Cardiac septum (tissue), 1 donor: ENCODE measurements at places on chromosomes 12 and 14. TPM values are rescaled to one million over a fixed set of nuclear protein-coding genes. Genes with fewer than 3 reads are reported as not detected.

The IRAK3 gene
- 3.2 TPM for total RNA-seq

The CPSF2 gene
- total RNA-seq: 41.1 TPM

The P3H3 gene
- 25.7 TPM for total RNA-seq

DNA sequence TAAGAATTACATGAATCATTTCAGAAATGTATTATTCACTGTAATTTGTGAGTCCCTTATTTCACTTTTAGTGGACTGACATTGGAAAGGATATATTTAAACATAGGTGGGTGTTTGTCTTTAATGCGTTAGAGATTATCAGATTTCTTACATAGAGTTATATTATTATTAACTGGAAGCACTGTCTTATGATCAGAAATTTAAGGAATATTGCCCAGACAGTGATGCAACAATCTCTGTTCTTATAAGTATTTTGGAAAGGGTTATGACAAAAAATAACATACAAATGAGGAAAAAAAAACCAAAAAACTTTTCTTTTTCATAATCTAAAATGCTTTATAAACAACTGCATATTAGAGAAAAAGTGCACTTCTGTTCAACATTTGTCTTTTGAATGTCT lies 836.6 kb downstream of the SLC6A15 start:
- no peak for DNase-seq

GRCh38 chr14:47150267-47150666 lies 498.7 kb upstream of the RPL10L start:
- no peak for DNase-seq
